ENCODE measurements at places on chromosomes 11 and 22.
A peak's percentile ranks its signal among the peaks of the same experiment; 100 is the strongest.

GRCh38 chr22:36123673-36124630, 36.6 kb downstream of the APOL3 start:
- peak; percentile 89 for DNase-seq

- DNase-seq = peak; percentile 2
These were observed 104.0 kb downstream of the FAR1 start for GRCh38 chr11:13772223-13773046.

GRCh38 chr11:67371911-67372320, 1.5 kb downstream of the CLCF1 start:
- DNase-seq = no peak

GRCh38 chr11:131809203-131809918, 438.9 kb downstream of the NTM start:
- DNase-seq = no peak

DNA sequence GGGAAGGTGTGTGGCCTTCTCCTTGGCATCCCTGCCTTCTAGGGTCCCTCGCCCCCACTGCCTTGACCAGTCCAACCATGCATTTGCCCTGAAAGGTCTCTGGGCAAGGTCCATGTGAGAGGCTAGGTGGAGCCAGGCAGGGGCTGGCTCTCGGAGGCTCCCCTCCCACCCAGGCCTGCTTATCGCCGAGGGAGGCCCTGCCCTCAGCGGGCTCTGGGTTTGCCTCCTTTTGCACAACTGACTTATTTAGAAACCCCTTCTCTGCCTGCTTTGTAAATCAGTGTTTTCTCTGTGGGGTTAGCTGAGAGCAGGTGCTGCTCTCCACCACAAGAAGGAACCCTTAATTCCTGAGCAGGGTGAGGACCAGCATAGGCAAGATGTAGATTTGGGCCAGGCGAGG, 47.7 kb downstream of the CD82 start:
- DNase-seq = no peak

GRCh38 chr11:122726028-122726427, 70.5 kb downstream of the UBASH3B start:
- DNase-seq = no peak

GRCh38 chr22:37803195-37803638, 4.5 kb upstream of the GCAT start:
- DNase-seq = no peak

DNA sequence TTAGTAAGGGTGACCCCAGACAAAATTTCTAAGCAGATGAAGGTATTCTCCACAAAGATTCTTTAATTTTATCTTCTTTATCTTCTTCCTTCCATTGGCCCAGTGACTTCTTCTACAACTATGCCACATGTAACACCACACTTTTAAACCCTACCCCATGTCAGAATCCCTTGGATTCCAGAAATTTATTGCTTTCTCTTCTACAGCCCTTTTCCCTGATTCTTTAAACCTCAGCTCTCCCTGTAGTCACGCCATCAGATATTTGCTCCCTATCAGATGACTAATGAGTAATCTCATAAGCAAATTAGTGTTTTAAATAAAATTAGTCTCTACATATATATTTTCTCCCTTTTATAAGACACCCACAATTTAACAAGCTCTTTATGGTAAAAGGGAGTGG, 423.4 kb upstream of the CHORDC1 start:
- no peak for DNase-seq

DNA sequence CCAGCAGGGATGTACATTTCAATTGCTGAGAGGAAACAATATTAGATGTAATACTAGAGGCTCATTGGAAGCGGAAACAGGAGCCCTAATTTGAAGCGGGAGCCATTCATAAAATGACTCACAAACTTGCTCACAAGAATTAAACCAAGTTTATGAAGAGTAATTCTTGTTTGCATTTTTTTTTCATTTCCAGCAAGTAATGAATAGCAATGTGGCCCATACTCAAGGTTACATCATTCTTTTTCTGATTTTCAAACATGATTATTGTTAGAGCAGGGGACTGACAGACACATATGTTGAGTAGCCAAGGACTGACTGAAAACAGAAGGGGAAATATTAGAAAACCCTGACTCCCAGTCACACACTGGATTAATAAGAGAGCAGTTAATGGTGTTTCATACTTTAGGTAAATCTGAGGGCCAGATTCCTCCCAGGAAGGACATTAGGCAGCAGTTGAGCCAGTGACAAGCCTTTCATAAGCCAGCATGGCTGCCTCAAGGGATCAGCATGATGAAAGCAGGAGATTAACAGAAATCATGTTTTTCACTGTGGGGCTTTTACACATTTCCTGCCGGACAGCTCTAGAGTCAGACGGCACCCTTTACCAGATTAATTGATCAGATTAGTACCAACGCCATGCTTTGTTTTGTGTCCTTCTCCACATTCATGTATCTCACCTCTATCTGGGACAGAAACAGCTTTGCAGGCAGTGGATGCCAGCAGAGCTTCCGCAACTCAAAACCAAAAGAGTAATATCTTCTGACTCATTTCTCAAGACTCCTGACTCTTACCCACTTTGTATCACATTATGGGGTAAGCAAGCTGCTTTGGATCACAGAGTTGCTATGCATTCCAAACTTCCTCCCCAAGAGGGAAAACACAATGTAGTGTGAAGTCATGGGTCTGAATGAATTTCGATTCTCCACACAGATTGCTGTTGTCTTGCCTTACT, 831.6 kb downstream of the KCNA4 start:
- DNase-seq = no peak

GRCh38 chr11:65478388-65479183, 20.3 kb upstream of the MALAT1 start:
- no peak for DNase-seq

GRCh38 chr11:65355013-65355775, 643 bp downstream of the TIGD3 start:
- DNase-seq = peak; percentile 66

DNA sequence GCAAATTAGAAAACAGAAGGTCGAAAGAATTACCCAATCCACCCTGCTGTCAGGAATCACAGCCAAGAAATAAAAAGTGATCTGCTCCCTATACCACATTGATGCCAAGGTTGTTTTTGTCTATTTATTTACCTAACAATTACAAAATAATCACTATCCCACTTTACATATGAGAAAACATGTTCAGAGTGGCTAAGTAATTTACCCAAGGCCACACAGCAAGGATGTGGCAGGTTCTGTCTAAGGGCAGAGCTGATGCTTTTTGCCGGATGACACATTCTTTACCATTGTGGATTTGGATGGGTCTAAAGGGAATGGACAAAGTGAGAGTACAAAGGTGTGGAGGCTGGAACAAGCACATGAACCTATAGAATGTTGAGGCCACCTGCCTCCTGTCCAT, 460.7 kb downstream of the INSC start:
- DNase-seq = no peak

GRCh38 chr11:129720156-129720555, 95.5 kb upstream of the TMEM45B start:
- no peak for DNase-seq

DNA sequence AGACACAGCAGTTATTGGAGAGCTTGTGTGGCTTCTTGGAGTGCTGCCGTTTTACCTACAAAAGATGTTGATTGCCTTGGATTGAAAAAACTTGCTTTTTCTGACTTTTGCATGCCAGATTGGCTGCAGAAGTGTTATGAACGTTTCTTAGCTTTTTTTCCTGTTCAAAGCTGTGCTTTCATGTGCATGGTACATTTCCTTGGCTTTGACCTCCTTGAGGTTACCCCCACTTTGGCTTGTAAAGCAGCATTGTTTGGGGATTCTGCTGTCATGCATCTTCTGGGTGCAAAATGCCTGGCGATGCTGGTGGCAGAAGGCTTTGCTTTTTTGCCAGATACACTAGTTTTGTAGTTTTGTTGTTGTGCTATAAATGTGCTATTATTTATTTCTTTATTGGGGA, 80.0 kb downstream of the JRKL start:
- no peak for DNase-seq

DNA sequence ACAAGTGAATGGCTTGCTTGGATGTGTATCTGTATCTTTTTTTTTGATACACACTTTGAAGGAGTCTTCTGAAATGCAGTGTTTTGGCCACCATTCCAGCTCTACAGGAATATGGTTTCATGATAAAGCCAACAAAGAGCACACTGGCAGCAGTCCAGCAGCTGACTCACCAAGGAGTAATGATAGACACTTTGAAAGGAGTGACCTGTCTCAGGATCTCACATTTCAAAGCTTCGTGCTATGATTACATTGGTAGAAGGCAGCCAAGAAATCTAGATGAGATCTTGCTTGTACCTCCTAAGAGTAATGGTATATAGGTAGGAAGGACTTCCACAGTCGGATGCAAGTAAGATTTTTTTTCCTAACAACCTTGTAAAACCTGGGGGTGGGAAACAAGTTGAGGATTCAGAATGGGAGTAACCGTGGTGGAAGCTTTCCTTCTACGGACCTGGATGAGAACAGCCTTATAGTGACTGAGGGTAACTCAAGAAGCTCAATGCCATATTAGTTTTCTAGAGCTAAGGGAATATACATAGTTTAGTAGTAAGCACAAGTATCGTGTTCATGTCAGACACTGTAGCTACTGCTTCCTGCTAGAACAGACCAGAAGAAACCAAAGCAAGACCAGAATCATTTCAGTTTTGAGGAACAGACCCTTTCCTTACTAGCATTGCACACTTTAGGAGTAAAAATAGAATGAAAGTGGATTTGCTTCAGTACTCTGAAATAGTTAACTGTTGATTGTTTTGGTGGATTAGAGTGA, 25.0 kb downstream of the MTMR3 start:
- no peak for DNase-seq

GRCh38 chr11:19239039-19239438, 1.7 kb downstream of the E2F8 start:
- no peak for DNase-seq

GRCh38 chr22:29722587-29722986, 2.8 kb downstream of the CABP7 start:
- DNase-seq = no peak

DNA sequence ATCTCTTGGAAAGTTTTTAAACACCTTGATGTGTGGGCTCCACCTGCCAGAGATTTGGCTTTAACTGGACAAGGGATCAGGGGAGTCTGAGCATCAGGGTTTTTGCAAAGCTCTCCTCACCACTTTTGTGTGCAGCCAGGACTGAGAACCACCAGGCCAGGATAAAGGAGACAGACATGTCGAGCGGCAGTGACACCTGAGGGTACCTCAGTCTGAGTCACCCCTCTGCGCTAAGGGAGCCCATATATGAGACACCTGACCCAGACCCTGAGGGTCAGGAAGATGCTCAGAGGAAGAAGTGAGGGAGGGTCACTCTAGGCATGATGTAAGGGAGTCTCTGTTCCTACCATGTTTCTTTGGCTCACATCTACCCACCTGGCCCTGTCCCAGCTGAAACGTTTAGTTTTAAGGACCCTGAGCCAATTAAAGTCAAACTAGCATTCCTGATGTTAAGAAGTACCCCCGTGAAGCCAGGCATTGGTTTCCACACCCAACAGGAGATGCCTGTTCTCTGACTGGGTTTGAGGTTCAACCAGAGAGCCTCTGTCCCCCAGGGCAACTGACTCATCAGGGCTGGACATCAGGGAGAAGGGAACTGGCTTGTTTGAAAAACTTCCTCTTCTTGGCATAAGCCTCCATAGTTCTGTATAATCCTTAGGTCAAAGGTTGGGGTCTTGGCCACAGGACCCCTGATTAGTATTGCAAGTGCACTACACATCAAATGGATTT, 72.4 kb upstream of the BIRC3 start:
- no peak for DNase-seq

DNA sequence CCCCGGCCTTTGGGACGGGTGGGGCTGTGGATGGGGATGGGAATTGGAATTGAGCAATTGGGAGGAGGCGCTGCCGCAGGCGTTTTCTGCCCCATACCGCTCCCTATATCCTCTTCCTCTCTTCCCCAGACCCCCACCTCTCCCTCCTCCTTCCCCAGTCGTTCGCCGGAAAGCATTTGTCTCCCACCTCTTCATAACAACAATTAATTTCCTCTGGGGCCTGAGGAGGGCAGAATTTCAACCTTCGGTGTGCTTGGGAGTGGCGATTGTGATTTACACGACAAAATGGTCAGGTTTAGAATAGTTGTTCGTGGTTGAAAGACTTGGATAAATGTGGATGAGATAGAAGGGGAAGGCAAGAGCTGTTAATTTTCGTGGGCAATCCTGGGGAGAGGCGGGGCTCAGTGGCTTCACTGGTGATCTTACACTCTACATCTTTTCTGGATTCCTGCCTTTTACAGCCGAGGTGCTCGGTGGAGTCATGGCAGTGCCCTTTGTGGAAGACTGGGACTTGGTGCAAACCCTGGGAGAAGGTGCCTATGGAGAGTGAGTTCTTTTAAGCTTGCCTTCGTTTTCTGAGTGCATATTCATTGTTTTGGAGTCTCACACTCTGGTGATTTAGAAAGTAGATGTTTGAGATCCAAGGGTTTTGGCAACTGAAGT, 1.5 kb downstream of the CHEK1 start:
- peak; percentile 10 for DNase-seq

DNA sequence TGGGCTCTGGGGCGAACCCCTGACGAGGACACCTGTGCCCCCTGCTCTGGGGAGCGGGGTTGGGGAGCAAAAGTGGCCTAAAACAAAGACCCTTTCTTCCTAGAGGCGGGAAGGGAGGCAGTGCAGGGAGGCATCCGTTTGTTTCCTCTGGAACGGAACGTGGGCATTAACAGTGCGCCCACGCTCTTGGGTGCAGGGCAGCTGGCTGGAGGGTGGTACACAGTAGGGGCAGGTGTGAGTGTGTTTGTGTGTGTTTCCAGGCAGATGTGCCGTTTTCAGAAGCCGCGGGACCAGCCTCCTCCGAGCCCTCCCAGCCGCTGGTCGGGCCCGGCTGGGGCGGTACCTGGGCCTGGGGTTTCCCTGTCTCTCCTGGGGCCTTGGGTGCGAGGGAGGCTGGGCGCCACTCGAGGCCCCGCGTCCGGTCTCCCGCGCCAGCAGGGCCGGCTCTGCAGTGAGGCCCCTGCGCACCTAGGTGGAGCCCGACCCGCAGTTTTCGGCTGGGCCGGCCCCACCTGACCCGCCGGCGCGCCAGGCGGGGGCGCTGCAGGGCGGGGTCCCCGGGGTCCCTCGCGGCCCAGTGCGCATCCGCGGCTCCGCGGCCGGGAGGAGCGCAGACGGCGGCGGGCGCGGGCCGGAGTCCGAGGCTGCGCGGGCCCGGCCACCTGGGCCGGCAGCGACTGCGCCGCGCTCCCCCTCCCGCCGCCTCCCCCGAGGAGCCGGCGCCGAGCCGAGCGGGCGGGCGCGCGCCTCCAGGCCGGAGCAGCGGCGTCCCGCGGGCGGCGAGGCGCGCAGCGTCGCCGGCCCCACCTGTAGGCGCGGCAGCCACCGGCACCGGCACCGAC, 1252.7 kb downstream of the BRD1 start:
- DNase-seq = no peak

DNA sequence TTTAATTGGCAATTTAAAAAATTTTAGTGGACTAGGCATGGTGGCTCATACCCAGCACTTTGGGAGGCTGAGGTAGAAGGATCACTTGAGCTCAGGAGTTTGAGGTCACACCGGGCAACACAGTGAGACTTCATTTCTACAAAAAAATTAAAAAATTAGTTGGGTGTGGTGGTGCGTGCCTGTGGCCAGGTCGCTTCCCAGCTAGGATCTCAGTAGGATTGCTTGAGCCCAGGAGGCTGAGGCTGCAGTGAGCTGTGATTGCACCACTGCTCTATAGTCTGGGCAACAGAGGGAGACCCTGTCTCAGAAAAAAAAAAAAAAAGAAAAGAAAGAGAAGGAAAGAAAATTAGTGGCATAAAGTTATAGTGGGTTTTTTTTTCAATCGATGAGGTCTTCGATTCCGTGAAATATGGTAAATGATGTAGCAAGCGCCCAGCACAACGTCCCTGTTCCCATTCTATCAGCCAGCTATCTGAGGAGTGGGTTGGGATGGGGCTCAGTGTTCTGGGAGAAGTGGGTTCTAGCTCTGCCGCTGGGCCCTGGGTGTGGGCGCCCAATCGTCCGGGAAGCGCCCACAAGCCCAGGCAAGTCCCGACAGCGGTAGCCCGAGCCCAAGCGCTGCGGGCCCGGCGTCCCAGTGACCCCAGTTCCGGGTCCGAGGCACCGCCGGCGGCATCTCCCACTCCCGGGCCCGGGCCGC, 1.4 kb downstream of the FOSL1 start:
- no peak for DNase-seq

All from T follicular helper cell (primary cell).